ENCODE measurements at places on chromosomes 7 and 10. TPM values are rescaled to one million over a fixed set of nuclear protein-coding genes. Genes with fewer than 3 reads are reported as not detected.

- H3K27me3 ChIP-seq = no peaks in the 10 kb centered on the region
- no peak overlapping the region for H3K4me3 ChIP-seq
- no peak overlapping the region for H3K27ac ChIP-seq
- DNase-seq = no peak
- H3K36me3 ChIP-seq = no peaks in the 10 kb centered on the region
These were observed 28.6 kb downstream of the CDK1 start for GRCh38 chr10:60806921-60807320.

The ASAH2B gene
- 6.3 TPM for total RNA-seq

DNA sequence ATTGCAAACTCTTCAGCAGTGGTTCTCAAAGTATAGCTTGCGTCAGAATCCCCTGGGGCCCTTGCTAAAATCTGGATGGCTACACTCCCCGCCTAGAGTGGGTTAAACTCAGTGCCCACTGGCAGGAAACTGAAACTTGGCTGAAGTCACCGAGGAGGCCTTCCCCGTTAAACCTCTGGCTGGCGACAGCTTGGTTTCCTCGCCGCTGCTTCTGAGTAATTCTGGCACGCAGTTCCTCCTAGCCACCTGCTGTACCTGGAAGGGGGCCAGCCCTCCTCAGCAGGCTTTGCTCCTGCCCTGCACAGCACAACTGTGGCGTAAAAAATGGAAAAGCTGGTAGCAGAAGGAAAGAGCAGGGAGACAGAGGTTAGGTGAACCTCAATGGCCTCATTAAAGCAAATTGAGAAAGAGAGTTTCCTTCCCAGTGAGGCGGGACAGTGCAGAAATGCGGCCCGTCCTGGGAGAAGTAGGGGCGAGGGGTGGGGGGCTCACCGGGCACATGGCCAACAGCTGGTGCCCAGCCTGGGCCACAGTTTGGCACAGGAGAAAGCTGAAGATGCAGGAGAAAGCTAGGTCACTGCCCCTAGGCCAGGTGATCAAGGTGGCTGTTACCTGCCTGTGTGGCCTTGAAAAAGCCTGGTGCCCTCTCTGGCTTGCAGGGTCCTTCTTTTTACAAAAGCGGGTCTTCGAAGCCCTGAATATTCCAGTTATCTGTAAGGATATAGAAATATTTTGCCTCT lies 46.6 kb downstream of the ALOX5 start:
- no peak for DNase-seq
- peaks cover 10% of the 10 kb centered on the region for H3K4me1 ChIP-seq
- H3K36me3 ChIP-seq = no peaks in the 10 kb centered on the region
- no peak overlapping the region for H3K4me3 ChIP-seq
- H3K27ac ChIP-seq = no peak overlapping the region
- no peaks in the 10 kb centered on the region for H3K27me3 ChIP-seq

DNA sequence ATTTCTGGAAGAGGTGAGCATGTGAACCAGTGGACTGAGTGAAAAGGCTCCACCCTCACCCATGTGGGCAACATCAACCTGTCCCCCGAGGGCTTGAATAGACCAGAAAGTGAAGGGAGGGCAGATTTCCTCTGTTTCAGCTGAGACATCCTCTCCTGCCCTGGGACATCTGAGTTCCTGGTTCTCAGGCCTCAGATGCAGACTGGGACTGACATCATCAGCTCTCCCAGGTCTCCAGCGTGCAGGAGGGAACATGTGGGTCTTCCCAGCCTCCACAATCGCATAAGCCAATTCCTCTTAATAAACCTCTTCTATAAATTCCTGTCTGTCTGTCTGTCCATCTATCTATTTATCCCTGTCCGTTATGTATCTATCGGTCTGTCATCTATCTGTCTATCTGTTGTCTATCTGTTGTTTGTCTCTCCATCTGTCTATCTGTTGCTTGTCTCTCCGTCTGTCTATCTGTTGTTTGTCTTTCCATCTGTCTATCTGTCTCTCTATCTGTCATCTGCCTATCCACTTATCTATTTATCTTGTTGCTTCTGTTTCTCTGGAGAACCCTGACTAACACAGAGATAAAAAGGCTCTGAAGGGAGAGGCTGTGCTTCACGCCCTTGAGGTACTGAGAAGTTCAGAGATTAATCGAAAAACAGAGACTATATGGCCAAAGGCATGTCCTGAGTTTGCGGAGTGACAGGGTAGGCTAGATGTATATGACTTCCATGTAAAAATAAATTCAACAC lies 140.3 kb upstream of the PFKP start:
- DNase-seq = no peak
- no peak overlapping the region for H3K4me3 ChIP-seq
- peaks cover 6% of the 10 kb centered on the region for H3K4me1 ChIP-seq
- no peaks in the 10 kb centered on the region for H3K36me3 ChIP-seq
- no peaks in the 10 kb centered on the region for H3K27me3 ChIP-seq

DNA sequence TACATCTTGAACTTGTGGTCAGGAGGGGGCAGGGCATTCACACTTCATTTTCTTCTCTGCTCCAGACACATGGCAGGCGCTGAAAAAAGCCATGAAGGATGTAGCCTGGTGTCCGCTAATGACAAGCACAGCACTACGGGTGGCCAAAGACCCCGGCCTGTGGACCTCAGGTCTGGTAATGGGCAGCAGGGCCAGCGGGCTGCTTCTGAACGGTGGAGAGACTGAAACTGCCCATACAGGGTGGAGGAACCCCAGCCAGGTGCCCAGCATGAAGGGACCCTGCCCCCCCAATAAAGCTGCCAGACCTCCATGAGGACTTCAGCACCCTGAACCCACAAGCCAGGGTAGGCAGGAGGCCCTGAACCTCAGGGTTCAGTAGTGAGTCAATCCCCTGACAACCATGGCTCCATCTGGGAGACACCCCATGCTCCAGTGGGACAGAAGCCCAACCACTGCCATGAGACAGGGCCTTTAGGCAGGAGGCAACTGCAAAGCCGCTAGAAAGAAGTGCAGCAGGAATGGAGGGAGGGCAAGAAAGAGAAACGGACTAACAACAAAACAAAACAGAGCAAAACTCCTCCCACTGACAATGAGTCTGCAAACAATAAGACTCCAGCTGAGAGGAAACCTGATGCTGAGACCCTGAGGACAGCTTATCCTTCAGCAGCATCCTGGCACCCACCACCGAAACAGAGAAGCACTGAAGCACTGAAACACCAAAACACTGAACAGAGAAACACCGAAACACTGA lies 140.2 kb upstream of the PPP2R2D start:
- no peak overlapping the region for H3K4me3 ChIP-seq
- 0 out of 2 replicates have a peak overlapping the region, but pooled peaks have one; percentile 28 for H3K27ac ChIP-seq
- H3K27me3 ChIP-seq = no peaks in the 10 kb centered on the region
- H3K4me1 ChIP-seq = peaks cover 5% of the 10 kb centered on the region
- DNase-seq = no peak

DNA sequence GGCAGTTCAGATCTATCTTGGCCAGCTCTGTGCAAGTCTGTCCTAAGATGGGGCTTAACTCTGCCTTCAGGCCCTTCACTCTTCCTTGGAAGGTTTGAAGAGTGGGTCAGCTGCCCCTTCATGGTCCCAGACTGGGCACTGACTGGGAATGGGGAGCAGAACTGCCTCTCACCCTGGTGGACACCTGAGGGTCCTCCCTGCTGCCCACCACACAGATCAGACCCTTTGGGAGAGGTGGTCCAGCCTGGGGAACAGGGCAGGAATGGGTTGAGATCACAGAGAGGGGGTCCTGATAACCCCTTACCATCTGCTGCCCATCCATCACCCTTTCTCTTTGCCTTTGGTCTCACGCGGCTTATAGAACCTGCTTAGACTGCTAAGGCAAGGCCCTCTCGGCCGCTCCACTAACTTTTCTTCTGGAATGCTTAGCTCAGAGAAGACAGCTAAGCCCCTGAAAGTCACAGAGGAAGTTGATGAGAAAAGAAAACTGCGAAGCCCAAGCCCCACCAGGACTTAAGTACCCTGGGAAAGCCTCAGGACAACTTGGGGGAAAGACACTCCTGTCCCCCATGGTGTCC lies 402 bp upstream of the CDHR1 start:
- DNase-seq = no peak
- H3K36me3 ChIP-seq = no peaks in the 10 kb centered on the region
- no peak overlapping the region for H3K27ac ChIP-seq
- H3K4me1 ChIP-seq = no peaks in the 10 kb centered on the region
